ENCODE measurements at places on chromosomes 12 and 14.

DNA sequence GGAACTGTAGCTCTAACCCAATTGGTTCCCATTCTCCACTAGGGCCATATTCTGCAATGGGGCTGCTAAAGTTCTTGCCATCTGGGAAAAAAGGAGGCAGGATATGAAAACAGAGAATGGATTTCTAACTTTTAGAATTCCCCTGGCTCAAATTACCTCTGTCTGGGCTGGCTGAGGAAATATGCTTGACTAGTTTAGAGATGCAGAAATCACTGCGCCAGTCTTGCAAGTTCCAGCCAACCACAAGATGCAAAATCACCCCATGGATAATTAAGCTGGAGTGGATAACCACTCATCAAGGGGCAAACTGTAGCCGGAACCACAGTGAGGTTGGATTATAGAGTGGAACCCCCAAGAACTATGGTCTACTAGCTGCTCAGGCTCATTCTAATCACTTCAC is 126.3 kb downstream of the RALGAPA1 start:
- DNase-seq: no peak

DNA sequence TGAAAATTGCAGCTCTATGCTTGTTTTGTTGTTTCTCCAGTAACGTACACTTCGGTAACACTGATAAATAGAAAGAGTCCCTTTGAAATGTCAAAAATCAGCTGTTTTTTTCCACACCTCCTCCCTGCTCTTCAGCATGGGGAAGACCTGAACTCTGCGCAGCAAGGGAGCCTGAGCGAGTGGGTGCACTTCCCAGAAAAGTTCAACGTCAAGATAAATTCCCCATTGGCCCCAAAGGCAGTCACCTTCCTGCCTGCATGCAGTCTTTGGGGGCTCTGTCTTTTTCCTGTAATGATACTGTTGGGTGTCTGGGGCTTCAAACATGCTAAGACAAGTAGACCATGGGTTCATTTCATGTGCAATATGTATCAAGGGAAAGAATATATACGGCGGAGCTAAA is 8.8 kb upstream of the FOXG1 start:
- DNase-seq: peak; percentile 10

DNA sequence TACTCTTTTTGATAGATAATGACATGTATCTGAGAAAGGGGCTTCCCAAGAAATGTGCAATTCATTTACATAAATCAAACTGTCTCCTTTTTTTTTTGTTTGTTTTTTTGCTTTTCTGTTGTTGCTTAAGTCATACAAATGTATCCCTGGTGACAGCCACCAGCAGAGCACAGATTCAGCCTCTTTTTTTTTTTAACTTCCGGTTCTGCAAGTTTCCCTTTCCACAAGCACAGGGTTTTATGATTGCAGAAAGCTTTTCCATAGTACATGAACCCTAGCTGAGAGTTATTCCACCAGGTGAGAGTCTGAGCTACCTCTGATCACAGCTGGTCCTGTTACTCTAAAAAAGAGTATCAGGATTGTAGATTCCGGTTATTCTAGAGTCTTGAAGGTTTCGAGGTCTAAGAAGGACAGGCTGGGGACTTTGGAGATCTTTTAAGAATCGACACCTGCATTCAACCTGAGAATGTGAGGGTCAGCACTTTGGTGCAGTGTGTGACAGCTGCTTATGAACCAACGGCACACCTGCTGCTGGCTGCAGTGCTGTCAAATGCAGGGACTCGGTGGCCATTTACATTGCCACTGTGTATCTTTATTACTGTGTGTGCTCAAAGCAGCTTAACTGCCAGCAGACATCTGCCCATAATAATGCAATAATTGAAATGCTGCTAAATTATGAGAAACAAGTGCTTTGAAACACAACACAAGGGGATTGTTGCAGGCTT is 551.7 kb downstream of the NRXN3 start:
- DNase-seq: no peak

DNA sequence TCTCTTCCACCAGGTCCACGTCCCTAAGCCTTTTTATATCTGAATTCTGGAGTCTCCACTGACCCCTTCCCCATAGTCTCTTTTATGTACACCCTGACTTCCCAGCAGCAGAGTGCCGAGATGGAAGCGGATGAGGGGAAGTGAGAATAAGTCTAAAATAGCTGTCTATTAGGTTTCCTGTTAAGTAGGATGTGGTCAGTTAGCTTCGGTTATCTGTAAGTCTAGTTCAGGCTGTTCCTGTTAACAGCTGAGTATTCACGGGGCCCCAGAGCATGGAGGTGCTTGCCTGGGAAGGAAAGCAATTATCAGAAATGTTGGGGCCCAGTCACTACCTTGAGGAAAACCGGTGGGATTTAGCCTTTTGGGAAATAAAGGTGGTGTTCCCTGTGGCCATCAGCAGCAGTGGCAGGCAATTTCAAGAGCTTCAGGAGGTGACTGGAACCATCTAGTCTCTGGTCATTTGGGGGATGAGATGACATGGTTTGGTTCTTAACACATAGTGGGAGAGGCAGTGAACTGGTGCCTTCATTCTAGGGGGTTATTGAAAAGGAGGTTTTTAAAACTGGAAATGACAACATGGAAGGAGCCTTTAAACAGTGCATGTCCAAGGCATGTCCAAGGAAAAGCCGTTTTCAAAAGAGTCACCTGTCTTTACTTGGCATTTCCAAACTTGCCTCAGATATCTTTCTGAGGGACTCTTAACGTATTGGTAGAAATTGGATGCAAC is 21.8 kb downstream of the CHST11 start:
- no peak for DNase-seq
